ENCODE measurements at places on chromosomes 5 and 9.

DNA sequence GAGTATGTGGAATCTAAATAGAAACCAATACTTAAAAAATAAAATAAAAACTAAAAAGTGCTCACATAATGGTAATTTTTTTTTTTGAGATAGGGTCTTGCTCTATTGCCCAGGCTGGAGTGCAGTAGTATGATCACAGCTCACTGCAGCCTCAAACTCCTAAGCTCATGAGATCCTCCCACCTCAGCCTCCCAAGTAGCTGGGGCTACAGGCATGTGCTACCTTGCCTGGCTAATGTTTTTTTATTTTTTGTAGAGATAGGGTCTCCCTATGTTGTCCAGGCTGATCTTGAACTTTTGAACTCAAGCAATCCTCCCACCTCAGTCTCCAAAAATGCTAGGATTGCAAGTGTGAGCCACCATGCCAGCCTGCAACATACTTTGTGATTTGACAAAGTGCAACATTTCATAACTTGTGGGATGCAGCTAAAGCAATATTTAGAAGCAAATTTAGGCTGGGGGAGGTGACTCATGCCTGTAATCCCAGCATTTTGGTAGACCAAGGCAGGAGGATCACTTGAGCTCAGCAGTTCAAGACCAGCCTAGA lies 18.4 kb downstream of the AP3B1 start:
- DNase-seq = no peak

DNA sequence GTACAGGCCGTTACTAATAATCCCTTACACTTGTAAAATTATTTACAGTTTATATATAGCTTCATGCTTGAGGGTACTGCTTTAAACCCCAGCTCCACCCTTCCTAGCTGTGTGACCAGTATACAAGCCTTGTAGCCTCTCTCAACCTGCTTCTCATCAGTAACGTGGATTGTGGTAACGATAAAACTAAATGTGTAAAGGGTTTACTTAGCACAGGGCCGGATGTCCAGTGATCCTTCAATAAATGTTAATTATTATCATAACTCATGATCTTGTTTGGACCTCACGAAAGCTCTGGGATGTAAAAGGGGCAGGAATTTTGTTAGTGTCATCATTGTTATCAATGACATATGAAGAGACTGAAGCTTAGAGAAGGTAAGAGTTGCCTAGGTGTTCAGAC lies 7.5 kb upstream of the ARSI start:
- DNase-seq = no peak

- DNase-seq = no peak
Measured at GRCh38 chr5:117095346-117096332, 521.0 kb upstream of the SEMA6A start.

GRCh38 chr9:98883276-98883675 lies 60.4 kb upstream of the COL15A1 start:
- no peak for DNase-seq

DNA sequence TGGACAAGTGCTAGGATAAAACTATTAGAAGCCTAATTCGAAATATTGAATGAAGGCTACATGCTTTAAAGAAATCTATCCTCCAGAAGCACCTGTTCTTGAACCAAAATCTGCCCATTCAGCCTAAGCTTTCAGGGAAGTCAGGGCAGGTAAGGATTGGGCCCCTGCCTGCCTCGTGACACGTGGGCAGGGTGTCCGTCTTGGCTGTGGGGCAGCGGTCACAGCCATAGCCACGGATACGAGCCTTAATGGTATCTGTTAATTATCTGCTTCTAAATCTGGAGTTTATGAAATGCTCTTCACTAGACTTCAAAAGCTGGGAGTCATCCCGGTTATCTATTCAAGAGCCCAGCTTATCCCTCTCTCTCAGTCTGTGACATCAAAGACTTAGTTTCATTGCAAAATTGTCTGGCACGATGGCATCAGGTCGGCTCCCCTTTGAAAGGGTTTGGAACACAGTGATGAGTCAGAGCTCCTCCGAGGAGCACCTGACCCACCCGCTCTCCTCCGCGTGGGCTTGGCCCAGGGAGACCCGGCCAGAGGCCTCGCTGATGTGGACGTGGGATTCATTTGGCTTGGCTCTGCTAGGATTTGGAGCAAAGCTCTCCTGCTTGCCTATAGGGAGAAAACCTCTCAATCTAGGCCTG lies 135.9 kb downstream of the MACROH2A1 start:
- DNase-seq = no peak

- DNase-seq = no peak
Measured at GRCh38 chr5:178589180-178590140, 733 bp downstream of the COL23A1 start.

DNA sequence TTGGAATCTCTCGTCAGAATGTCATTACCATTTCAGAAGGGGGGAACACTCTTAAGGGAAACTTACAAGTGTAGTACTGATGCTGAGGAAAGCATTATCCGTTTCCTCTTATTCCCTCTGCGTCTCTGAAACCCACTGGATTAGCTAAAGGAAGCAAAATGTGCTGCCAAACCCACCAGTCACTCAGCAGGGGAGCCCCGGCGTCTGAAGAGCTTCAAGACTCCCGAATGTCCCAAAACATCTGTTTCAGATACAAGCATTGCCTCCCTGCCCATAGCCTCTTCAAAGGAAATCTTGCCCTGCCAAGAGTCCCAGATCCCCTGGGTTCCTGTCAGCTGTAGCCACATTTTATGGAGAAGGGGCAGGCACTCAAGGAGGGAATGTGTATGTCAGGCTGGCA lies 1.0 kb upstream of the HCN1 start:
- no peak for DNase-seq

GRCh38 chr9:131500939-131501541 lies 1.7 kb upstream of the POMT1 start:
- DNase-seq = peak; percentile 81

DNA sequence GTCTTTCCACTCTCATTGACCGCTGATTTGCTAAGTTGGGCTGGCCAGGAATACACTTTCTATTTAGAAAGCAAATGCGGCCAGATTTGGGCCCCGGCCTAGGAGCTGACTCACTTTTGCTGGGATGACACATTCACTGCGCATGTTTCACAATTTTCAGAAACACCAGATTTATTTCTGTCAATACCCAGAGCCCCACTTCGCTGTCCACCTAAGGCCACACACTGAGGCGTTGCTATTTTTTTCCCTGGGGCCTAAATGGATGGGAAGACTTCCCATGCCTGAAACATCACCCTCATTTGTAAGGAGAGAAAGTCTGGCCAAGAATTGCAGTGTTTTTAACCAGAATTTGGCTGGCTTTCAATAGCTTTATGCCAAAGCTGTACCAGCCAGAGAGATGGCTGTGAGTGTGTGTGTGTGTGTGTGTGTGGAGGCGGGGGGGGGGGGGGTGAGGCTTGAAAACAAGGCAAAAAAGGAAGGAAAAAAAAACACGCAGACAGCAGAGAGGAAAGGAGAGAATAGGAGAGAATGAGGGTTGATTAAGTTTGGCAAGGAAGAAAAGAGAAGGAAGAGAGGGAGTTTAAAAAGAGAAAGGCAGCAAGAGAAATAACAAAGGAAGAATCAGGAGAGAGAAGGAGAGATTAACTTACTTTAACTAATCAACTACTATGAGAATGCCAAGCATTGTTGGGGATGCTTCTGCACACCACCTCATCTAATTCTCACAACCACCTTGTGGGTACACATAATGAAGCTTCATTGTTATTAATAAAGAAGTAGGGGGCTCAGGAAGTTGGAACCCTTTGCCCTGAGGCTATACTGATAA lies 261.4 kb upstream of the KLF4 start:
- peak; percentile 98 for DNase-seq
